Stimulated activated CD8-positive, alpha-beta memory T cell treated with anti-CD3 and anti-CD28 coated beads, Interleukin-15, amount 100 ng/mL, for 1 hour (primary cell): ENCODE measurements at places on chromosomes 7 and 10.

- no peak for DNase-seq
Measured at GRCh38 chr10:5598085-5598690, 68.2 kb downstream of the ASB13 start.

- DNase-seq: no peak
Measured at GRCh38 chr10:131841131-131841660, 59.6 kb upstream of the PPP2R2D start.

GRCh38 chr7:94710256-94710655 is 54.3 kb upstream of the SGCE start:
- no peak for DNase-seq

- DNase-seq: no peak
Measured at GRCh38 chr7:37511915-37512314, 63.3 kb upstream of the ELMO1 start.

GRCh38 chr10:119989966-119990365 is 97.4 kb downstream of the SEC23IP start:
- DNase-seq: no peak

GRCh38 chr7:22922307-22922706 is 91.6 kb downstream of the HYCC1 start:
- DNase-seq: no peak

DNA sequence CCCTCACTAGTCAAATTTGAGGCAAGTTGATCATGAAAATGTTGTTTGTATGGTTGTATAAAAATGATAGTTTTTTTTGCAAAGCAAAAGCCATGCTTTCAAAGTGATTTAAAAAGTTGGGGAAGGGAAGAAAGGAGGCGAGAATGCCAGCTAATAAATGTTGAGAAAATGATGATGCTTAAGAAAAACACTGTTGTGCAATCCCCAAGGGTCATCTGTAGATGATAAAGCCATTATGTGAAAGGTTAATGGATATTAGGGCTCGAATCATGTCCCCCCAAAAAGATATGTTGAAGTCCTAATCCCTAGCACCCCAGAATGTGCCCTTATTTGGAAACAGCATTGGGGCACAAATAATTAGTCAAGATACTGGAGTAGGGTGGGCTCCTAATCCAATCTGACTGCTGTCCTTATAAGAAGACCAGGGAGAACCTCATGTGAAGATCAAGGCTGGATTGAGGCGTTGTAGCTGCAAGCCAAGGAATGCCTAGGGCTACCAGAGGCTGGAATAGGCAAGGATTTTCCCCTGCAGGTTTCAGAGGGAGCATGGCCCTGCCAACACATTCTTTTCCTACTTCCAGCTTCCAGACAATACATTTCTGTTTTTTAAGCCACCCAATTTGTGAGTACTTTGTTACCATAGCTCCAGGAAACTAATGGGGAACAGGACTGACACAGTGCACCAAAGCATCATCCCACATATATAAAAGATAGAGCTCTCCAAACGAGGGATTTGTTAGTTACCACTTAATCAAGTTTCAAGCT is 35.4 kb upstream of the MKLN1 start:
- DNase-seq: no peak

- no peak for DNase-seq
Measured at GRCh38 chr10:43336641-43337318, 34.7 kb upstream of the FXYD4 start.

GRCh38 chr10:110511734-110512449 is 14.2 kb downstream of the DUSP5 start:
- DNase-seq: no peak

DNA sequence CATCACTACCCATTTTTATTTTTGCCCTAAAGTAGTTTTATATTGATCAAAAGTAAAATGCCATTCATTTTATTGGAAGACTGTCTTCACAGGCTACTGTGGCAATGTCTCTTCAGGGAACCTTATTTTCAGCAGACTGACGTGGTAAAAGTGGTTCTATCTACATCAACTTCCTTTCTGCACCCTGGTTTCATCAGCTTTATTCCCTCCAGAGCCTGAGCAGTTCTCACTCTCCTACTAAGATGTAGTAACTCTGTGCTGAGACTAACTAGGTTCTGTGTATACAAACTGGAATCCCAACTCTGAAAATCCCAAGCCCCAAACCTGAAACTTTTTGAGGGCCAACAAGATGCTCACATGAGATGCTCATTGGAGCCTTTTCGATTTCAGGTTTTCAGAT is 155.3 kb downstream of the SFMBT2 start:
- no peak for DNase-seq

- DNase-seq: no peak
Measured at GRCh38 chr10:69439350-69439739, 11.9 kb upstream of the TSPAN15 start.

DNA sequence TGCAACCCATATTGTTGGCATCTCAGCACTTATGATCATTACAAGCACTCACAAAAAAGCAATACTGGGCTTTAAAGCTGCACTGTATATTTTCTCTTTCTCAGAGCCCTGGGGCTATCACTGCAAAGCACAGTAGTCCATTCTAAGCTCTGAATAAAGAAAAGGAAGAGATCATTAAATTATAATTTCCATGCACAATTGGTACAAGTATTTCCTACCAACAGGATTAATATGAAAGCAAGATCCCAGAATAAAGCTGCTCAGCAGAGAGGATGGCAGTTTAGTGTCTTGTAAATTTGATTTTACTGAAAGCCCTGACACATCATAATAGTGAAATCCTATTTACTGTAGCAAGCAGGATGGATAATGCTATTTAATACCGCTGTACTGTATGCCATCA is 205.3 kb downstream of the CHCHD3 start:
- no peak for DNase-seq

GRCh38 chr10:3099291-3100092 is 32.1 kb downstream of the PFKP start:
- DNase-seq: no peak

GRCh38 chr10:119495021-119495505 is 47.5 kb downstream of the RGS10 start:
- DNase-seq: no peak

GRCh38 chr7:43318188-43318770 is 205.8 kb downstream of the HECW1 start:
- no peak for DNase-seq

DNA sequence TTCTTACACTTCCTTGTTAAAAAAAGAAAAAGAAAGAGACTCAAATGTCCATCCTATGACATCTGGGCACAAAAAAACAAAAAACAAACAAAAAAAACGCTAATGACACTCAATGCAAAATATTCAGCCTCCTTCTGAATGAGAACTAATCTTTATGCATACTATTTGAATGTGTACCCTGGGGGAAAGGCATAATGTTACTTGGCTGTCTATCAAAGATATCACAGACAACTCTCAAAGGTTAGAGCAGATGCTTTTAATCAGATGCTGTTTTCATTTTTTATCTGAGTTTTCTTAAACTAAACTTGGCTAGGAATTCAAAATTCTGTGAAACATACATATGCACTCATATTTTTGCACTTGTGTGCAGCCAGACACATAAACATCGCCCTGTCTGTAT is 745.8 kb downstream of the CNTNAP2 start:
- no peak for DNase-seq

- DNase-seq: no peak
Measured at GRCh38 chr10:71357792-71358265, 38.8 kb downstream of the SLC29A3 start.
